Stimulated activated CD4-positive, alpha-beta T cell treated with anti-CD3 and anti-CD28 coated beads, TNF-alpha, amount 100 ng/mL, for 4 hours (primary cell): ENCODE measurements at places on chromosomes 4 and X.

GRCh38 chr4:156223985-156224384 lies 270.3 kb upstream of the CTSO start:
- no peak for DNase-seq

DNA sequence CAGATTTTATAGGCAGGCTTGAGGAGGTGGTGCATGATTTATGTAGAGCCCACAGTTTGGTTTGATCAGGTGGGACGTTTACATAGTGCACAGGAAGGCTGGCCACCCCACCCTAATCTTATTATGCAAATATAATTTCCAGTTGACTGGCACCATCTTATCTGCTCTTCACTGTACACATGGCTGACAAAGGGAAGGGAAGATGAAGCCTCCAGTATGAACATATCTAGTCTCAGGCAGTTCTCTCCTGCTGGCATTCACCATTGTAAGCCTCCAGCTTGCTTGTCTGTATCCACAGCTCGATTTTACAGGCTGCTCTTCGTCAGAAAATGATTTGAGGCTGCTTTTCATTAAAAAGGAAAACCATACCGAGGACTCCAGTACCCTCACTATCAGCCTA lies 278.3 kb downstream of the TECRL start:
- DNase-seq, result no peak

- DNase-seq, result no peak
Observed at GRCh38 chr4:179040259-179040658, 1598.0 kb upstream of the AGA start.

DNA sequence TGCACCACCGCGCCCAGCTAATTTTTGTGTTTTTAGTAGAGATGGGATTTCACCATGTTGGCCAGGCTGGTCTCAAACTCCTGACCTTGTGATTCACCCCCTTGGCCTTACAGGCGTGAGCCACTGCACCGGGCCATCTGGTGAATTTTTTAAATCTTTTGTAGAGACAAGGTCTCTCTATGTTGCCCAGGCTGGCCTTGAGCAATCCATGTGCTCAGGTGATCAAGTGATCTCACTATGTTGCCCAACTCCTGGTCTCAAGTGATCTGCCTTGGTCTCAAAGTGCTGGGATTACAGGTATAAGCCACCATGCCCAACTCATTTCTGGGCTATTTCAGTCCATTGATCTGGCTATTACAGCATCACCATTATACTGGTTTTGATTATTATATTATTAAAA lies 22.2 kb upstream of the GALNT7 start:
- no peak for DNase-seq

- DNase-seq, result no peak
Observed at GRCh38 chr4:138030375-138030774, 211.8 kb downstream of the SLC7A11 start.

DNA sequence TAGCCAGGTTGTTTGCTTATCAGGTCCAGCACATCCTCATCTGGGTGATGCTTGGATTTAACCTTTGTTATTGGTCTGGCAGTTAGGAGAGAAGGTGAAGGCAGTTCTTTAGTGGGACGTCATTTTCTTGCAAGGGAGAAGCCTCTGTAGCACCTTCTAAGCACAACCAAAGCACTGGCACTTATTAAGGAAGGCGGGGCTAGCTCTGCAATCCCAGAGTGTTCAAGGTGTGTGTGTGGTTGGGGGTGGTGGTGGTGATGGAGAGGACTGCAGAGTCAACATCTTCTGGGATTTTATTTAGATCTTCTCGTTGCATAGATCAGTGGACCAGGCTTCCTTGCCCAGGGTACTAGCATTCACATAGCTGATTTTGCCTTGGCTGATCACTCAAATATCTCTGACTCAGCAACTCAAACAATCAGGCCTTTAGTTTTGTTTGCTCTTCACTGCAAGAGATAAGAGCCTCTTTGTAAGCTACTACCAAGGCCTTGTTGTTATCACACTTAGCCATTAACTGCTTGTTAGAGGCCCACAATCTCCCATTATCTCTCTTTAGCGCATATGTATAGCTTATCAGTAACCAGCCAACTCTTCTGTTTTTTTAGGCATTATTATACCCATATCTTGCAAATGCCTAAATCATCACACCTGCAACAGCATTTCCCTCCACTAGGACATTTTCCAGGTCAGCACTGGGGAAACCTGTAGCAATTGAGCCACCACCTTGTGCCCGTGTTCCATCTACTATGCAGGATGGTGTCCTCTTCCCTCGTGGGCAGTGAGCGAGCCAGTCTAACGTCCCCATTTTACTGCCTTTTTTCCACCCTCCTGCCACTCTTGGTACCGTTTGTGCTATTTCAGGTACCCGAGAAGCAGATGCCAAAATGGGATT lies 36.5 kb upstream of the LINC00632 start:
- DNase-seq, result no peak

GRCh38 chr4:84681486-84682274 lies 98.8 kb downstream of the CDS1 start:
- no peak for DNase-seq

DNA sequence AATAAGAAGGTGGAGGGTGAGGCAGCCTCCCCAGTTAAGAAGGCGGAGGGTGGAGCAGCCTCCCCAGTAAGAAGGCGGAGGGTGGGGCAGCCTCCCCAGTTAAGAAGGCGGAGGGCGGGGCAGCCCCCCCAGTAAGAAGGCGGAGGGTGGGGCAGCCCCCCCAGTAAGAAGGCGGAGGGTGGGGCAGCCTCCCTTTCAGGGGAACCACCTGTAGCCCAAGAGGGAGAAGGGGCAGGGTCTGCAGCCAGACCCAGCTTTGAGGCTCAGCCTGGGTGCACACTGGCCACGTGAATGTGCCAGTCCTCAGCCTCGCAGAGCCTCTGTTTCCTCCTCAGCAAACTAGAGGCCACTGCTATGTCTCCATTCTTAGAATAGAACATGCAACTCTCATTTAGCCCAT lies 52.6 kb downstream of the HMX1 start:
- no peak for DNase-seq

DNA sequence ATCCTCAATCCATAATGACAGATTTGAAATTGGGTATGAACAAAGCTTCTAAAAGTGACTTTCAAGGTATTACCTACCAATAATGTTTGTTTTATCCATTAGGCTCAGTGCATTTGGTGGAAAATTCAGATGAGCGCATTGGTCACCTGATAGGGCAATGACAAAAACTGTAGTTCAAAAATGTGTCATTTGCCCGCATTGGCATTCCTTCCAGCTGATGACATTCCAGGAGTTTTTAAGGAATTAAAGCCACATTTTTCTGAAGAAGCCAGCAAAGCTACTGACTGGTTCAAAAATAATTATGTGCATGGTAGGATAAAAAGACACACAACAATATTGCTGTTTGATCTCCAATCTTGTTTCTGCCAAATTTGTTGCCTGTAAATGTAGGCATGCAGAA lies 473.4 kb upstream of the CPEB2 start:
- DNase-seq, result no peak

GRCh38 chrX:49246541-49246940 lies 11.3 kb downstream of the CCDC22 start:
- no peak for DNase-seq

DNA sequence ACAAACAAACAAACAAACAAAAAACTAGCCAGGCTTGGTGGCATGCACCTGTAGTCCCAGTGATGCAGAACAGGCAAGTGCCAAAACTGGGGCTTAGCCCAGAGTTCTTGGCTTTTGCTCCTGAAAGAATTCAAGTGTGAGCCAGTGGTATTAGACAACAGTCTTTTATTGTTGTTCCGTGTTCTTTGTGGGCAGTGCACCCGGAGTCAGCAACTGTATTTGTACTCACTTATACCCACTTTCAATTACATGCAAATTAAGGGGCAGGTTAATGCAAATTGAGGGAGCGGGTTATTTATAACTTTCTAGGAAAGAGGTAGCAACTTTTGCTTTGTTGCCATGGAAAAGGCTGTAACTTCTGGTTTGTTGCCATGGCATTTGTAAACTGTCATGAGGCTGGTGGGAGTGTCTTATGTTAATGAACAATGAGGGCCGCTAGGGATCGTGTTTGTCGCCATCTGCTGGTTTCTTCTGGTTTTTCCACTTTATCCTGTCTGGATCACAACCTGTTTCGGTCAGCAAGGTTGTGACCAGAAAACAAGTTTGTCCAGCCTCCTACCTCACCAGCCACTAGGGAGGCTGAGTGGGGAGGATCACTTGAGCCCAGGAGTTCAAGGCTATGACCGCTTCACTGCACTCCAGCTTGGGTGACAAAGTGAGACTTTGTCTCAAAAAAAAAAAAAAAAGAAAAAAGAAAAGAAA lies 88.8 kb upstream of the ESX1 start:
- no peak for DNase-seq

GRCh38 chrX:18828832-18829404 lies 121.5 kb downstream of the PPEF1 start:
- DNase-seq, result no peak

DNA sequence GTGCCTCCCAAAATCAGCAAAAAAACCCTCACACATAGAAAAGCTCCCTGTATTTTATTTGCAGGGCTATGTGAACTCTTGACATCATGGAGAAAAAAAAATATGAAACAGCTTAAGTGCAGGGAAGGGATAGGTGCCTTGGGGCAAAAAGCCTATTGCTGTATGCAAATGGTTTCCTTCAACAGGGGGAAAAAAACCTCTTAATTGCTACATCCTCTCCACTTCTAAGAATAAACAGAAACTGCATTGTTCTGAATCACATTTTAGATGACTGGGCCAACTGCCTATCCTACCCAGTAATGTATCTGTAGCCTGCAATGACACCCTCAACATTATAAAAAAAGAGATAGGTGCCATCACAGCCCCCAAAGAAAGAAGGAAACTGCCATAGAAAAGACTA lies 229.4 kb upstream of the GALNTL6 start:
- no peak for DNase-seq

- no peak for DNase-seq
Observed at GRCh38 chr4:4321951-4322688, 32.1 kb downstream of the ZBTB49 start.

DNA sequence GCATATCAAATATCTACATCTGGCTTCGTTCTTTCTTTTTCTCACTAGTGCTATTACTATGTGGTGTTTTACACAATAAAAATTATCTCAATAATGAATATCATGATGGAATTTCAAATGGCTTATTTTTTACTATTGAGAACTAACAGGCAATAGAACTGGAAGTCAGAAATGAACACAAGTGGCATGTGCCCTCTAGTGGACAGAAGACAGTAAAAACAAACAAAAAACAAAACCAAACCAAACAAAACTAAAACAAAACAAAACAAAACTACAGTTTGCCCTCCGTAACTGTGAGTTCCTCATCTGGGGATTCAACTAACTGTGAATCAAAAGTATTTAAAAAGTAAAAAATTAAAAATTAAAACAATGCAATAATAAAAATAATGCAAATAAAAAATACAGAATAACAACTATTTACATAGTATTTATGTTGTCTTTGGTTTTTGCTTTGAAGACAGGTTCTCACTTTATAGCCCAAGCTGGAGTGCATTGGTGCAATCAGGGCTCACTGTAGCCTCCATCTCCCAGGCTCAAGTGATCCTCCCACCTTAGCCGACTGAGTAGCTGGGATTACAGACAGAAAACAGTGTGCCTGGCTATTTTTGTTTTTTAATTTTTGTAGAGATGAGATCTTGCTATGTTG lies 195.6 kb upstream of the TACR3 start:
- no peak for DNase-seq

- no peak for DNase-seq
Observed at GRCh38 chr4:951594-952468, 19.6 kb downstream of the TMEM175 start.

- DNase-seq, result no peak
Observed at GRCh38 chrX:105488716-105489115, 268.2 kb upstream of the TEX13A start.
